K562 (cell line): ENCODE measurements at places on chromosomes 2 and 18.

DNA sequence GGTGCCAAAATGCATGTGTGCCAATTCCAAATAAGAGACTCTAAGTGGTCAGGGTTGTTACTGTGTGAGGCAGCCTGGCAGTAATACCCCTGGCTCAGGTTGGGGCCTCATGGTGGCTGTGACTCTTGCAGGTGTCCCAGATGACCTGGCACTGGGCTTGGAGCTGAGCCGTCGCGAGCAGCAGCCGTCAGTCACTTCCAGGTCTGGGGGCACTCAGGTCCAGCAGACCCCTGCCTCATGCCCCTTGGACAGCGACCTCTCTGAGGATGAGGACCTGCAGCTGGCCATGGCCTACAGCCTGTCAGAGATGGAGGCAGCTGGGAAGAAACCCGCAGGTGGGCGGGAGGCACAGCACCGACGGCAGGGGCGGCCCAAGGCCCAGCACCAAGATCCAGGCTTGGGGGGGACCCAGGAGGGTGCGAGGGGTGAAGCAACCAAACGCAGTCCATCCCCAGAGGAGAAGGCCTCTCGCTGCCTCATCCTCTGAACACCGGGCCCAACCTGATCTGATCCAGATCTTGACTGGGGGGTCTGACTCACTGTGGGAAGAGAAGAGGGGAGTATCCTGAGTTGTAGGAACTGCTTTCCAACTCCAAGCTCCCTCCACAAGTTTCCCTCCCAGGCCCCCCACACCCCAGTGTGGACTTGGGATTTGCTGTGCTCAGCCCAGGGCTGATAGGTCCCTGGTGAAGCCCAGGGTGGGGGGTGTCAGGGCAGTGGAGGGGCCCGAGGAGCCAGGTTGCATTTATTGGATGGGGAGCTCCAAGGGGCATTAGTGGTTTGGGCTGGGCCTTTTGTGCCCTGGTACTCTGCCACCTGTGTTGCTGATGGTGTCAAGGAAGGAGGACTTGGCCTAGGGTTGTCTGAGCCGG lies 5.6 kb downstream of the DNAJB2 start:
- no peak for DNase-seq

DNA sequence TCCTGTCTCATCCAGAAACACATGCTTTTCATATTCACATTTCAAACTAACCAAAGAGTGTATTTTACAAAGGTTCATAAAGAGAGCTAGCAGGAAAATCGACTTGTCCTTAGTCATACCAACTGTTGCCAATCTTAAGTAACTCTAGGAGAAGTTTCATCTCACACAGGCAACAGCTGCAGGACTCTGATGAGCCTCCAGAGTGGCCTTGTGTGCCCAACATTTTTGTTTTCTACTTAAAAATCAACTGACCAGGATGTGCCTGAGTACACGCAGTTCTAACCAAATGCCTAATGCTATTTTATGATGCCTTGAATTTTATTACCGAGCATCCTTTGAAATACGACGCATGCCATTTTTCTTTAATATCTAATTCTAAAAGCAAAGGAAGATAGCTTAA lies 595.9 kb upstream of the LRRTM4 start:
- no peak for DNase-seq

GRCh38 chr2:29042561-29043075 lies 31.7 kb downstream of the PCARE start:
- no peak for DNase-seq

DNA sequence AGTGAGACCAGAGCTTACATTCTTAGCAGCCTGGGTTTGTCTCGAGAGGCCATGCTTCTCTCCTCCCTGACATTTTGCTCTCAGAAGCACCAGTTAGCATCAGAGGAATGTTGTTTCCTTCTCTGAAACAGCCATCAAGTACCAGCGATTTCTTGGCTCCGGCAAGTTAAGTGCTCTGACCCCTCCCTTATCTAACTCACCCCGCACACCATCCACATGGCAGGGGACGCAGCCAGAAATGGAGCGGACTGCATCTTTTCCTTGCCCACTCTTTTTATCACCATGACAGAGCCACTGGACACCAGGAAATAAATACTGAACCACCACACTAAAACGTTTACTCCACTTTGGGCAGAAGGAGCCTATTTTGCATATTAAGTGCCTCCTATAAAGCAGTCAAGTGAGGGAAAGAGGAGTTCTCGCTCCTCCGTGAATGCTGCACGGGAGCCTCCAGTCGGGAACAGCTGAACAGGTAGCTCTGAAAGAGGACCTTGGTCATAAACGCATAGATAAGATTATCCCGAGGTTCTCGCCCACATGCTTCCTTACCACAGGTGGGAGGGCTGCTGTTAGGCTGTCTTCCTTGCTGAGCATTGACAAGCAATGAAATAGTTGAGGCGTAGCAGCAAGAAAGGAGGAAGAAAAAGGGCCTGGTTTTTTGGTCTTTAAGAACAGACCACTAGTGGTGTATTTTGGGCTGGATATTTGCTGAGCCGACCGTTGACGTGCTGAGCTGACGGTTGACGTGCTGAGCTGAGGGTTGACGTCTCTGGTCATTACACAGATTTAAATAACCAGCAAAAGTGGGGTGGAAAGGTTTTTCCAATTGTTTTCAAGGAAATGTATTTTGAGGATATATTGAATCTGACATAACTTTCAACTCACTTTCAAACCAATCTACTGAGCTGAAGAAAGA lies 71.4 kb upstream of the ITGB6 start:
- no peak for DNase-seq

DNA sequence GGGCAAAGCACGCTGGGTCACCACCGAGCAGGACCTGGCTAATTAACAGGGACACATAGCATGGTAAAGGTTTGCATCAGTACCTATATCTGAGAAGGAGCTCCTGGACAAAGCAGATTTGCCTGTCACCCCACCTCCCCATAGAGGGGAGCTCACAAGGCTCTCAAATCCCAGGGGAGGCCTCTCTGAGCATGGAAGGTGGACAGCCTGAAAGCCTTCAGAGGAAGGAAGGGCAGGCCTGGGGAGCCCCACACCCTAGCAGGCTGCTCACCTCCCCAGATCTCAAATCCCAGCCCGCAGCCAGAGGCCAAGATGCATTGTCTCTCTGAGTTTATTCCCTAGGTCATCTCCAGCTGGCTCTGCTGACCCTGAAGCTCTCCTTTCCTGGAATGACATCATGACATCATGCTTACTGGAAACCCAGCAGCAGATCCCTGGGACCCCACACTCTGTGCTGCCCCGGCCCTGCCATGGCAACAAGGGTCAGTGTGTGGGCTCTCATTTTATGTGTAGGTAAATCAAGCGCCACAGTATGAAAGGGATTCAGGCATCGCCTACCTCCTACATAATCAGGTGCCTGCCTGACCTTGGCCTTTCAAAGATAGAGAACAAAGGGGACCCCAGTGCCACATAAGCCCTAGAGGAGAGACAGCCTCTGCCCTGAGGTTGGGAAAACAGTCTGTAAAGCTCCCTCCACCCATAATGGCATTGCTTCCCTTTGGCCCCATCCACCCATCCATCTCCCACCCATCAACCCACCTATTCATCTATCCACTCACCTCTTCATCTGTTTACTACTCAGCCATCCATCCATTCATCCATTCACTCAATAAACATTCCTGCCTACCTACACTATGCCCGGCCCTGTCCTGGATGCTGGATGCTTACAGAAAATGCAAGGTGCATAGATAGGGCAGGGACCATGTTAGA lies 15.7 kb upstream of the TEX51 start:
- DNase-seq, result no peak

GRCh38 chr18:10284540-10285282 lies 169.7 kb upstream of the APCDD1 start:
- DNase-seq, result no peak

DNA sequence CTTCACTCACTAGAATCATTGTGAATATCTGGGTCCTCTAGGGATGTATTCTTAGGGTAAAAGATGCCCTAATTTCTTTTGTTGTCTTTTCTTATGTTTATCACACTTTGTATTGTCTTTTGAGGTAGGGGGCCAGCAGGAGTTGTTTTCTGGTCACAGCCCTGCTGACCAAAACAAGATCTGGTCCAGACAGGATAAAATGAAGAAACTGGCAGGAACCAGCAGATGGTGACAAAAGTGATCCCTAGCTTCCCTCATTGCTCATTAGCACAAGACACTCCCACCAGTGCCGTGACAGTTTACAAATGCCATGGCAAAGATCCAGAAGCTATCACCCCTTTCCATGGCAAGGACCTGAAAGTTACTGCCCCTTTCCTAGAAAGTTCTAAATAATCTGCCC lies 81.7 kb upstream of the CCDC85A start:
- DNase-seq, result no peak

DNA sequence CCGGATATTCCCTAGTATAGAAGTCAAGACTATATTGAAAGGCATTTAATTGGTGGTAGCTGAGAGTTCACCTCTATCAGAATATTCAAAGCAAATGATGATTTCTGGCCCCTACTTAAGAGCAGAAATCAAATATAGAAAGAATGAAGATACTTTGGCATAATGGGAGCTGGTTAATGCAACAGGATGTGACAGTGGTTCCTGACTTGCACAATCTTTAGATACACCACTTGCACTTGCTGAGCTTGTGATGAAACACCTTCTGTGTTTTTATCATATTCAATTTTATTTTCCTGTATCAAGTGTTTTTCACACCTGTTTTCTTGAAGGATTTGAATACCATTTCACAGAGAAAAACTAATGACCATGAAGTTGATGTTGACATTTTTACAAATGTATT lies 124.1 kb upstream of the CDH19 start:
- DNase-seq, result no peak

GRCh38 chr2:236319036-236319435 lies 54.8 kb upstream of the ASB18 start:
- no peak for DNase-seq

GRCh38 chr2:19982268-19982667 lies 7.6 kb downstream of the WDR35 start:
- DNase-seq, result no peak

GRCh38 chr2:60515721-60516226 lies 37.7 kb downstream of the BCL11A start:
- DNase-seq, result no peak

DNA sequence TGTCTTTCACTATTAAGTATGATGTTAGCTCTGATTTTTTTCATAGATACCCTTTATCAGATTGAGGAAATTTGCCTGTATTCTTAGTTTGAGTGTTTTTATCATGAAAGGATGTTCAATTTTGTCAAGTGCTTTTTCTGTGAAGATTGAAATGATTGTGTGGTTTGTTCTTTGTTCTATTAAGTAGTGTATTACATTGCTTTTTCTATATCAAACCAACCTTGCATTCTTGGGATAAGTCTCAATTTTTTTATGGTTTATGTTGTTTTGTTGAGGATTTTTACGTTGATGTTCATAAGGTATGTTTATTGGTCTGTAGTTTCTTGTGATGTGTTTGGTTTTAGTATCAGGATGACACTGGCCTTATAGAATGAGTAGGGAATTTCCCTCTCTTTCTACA lies 19.1 kb downstream of the PDK1 start:
- no peak for DNase-seq

DNA sequence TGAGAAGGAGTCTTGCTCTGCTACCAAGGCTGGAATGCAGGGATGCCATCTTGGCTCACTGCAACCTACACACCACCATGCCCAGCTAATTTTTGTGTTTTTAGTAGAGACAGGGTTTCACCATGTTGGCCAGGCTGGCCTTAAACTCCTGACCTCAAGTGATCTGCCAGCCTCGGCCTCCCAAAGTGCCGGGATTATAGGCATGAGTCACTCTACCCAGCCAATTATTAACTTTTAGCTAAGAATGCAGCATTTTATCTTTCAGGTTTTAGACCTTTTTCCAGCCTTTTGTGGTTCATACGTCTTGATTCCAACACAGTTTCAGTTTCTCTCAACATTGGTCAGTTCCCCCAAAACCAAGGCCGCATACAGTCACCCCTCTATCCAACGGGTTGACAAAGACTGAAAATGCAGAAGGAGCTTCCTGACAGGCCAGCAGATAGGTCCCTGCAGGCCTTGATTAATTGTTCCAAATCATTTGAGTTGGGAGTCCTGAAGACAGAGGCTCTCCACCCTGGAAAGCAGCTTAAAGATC lies 262.2 kb upstream of the KLHL29 start:
- no peak for DNase-seq

DNA sequence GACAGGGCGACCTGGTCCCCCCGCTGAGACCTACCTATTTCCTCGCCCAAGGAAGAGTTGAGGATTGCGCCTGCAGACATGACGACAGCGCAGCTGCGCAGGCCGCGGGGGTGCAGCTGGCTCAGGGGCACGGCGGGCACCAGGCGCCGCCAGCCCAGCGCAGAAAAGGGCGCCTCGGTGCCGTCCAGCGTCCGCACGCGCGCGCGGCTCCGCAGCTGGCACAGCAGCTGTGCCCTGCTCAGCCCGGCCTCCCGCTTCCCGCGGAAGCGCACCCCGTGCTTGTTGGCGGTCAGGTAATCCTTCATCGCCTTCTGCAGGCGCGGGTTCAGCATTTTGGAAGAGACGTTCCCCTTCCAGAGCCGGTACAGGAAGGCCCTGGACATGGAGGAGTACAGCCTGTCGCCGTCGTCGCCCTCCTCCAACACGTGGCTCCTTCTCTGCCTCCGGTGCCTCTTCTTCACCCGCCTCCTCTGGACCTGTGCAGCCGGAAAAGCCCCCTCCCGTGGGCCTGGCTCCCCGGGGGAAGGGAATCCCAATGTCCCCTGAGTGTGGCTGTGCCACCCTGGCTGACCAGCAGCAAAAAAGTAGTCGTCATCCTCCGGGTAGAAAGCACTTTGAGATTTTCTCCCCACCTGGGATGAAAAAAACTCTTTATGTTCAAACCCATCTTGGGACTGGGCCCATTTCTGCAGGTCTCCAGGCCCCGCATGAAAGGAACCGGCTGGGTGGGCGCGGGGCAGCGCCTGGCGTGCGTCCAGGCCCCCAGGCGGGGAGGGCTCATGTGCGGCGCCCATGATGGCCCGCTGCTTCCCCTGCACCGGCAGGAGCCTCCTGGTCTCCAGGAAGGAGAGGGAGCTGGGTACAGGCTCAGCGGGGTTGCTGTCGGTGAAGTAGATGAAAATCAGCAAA lies 42.7 kb downstream of the ST6GAL2 start:
- DNase-seq, result no peak
